Upper lobe of right lung (tissue), 1 donor: ENCODE measurements at places on chromosomes 2 and 18. TPM values are rescaled to one million over a fixed set of nuclear protein-coding genes. Genes with fewer than 3 reads are reported as not detected.
A peak's percentile ranks its signal among the peaks of the same experiment; 100 is the strongest.

REG3A gene
- total RNA-seq, result not detected

DNA sequence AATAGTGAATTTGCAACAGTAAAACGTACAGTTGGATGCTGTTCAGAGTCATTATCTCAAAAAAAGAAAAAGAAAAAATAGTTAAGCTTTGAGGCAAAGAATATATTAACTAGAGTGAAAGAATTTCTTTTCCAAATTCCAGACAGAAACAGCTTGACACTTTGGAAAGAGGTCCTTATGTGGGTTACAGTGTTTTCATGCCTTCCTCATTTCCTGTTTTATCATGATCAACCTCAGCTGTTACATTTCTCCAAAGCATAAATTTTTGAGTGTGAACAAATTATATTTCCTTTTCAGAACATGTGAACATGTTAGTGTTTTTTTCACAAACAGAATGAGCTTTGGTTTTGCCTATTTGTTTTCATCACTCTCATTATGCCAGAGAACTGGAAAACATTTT is 13.6 kb downstream of the FRZB start:
- H3K27me3 ChIP-seq, result no peaks in the 10 kb centered on the region
- no peaks in the 10 kb centered on the region for H3K4me1 ChIP-seq
- no peak for DNase-seq
- H3K27ac ChIP-seq, result no peak overlapping the region

DNA sequence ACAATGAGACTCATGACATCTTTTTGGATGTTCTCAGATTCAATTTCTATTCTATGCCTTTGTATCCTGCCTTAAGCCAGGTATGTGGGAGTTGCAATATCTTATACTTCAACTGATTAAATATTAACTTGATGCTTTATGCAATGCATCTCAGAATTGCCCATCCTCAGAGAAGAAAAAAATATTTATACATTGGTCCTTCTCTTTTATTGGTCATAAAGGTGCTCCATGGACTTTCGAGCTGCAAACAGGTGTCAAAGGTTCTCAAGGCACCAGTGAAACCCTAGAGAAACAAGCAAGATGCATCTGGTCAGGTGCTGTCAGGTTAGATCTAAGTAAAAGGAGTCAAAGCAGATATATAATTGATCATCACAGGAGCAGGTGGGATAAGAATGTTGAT is 690.5 kb downstream of the PLCL1 start:
- no peaks in the 10 kb centered on the region for H3K27me3 ChIP-seq
- H3K27ac ChIP-seq, result no peak overlapping the region
- no peak overlapping the region for H3K4me3 ChIP-seq
- no peaks in the 10 kb centered on the region for H3K4me1 ChIP-seq

DNA sequence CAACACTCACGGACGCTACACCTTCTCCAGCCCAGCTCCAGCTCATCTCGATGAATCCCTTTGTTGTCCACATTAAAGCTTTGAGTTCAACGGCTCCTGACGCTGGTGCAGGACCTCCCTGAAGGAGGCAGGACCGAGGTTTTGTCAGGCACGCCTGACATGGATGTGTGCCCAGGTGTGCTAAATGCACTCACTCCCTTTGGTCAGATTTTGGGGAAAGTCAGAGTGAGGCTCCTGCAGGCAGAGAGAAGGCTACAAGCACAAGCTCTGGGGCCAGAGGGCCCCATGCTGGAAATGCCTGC is 78.6 kb downstream of the NDUFA10 start:
- no peaks in the 10 kb centered on the region for H3K4me1 ChIP-seq
- DNase-seq, result peak; percentile 21
- no peak overlapping the region for H3K27ac ChIP-seq
- no peak overlapping the region for H3K4me3 ChIP-seq
- H3K36me3 ChIP-seq, result no peaks in the 10 kb centered on the region

DNA sequence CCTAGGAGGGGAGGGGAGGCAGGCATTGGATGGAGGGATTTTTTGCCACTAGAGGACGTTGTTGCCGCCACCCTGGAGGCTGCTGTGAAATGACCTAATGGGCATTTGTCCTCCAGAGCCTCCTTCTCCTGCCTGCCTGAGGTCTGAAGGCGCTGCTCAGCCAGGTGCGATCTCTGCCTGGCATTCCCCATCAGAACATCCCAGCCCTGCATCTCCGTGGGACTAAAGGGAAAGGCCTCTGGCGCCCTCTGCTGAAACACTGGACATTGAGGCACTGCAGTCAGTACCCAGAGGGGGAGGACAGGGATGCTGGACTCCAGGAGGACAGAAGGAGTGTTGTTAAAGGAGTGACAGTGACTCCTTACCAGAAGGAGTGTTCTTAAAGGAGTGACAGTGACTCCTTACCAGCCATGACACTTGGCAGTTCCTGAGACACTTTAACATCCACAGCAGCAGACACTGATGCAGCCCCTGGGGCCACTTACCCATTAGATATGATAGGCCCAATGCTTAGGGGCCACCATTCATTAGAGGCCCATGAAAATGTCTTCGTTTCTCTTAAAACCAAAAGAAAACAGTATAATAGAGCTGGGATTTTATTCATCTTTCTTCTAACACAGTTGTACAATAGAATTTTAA is 17.0 kb downstream of the THNSL2 start:
- H3K36me3 ChIP-seq, result peaks cover 13% of the 10 kb centered on the region
- H3K4me3 ChIP-seq, result no peak overlapping the region
- H3K4me1 ChIP-seq, result no peaks in the 10 kb centered on the region
- H3K27ac ChIP-seq, result no peak overlapping the region
- H3K27me3 ChIP-seq, result no peaks in the 10 kb centered on the region

SP140 gene
- 12.7 TPM for total RNA-seq

DNA sequence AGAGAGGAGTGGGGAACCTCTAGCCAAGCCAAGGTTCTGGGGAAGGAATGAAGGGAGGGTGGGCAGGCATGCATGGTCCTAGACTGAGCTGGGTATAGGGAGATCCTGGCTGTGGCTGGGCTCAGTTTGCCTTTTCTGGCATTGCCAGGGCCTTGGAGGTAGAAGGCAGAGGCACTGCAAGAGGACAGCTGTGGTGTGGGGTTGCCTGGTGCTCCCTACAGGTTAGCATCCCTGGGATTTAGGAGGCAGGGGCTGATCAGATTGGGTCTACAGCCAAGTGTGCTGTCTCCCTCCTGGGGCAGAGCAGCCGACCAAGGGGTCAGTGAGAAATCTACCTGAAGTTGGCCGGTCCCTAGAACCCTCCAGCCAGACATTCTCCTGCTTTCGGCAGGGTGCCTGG is 15.9 kb downstream of the ABCG8 start:
- no peak for DNase-seq
- no peaks in the 10 kb centered on the region for H3K27me3 ChIP-seq
- no peaks in the 10 kb centered on the region for H3K4me1 ChIP-seq
- H3K4me3 ChIP-seq, result no peak overlapping the region
- H3K27ac ChIP-seq, result no peak overlapping the region

DNA sequence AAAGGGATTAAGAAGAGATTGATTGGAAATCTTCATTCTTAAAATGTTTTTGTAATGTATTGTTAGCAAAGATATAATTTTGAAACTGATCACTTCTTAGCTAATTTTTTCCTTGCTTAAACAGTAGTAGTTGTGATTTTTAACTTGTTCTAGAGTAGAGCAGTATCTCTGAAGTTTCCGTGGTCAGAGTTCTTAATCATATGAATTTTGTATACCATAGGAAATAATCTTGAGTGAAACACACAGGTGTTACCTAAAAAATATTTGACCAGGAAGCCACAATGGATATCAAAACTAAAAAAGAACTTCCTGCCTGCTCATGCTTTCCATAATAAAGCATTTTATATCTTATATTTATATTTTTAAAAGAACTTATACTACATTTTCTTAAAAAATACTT is 907.1 kb downstream of the ERBB4 start:
- H3K4me1 ChIP-seq, result no peaks in the 10 kb centered on the region
- no peaks in the 10 kb centered on the region for H3K36me3 ChIP-seq
- H3K27me3 ChIP-seq, result no peaks in the 10 kb centered on the region
- H3K27ac ChIP-seq, result no peak overlapping the region
- H3K4me3 ChIP-seq, result no peak overlapping the region

DNA sequence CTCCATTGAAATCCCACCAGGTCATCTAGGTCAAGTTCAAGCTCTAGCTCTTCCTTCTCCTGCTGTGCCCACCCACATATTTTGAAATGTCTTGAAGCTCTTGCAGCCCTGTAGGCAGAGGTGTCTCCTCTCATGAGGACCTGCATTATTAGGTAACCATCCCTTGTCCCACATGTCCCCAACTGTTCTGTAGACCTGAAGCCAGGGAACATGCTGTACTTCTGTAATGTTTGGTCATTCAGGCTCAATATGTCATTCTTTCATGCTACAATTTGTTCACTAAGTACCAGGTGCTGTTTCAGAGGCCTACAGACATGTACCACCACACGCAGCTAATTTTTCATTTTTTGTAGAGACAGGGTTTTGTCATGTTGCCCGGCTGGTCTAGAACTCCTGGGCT is 22.2 kb downstream of the SLC3A1 start:
- H3K27ac ChIP-seq, result no peak overlapping the region
- H3K27me3 ChIP-seq, result no peaks in the 10 kb centered on the region
- H3K4me1 ChIP-seq, result peaks cover 3% of the 10 kb centered on the region
- H3K4me3 ChIP-seq, result no peak overlapping the region

GRCh38 chr2:216429428-216429827 is 17.1 kb downstream of the SMARCAL1 start:
- DNase-seq, result no peak
- peaks cover 81% of the 10 kb centered on the region for H3K36me3 ChIP-seq
- no peaks in the 10 kb centered on the region for H3K27me3 ChIP-seq
- no peak overlapping the region for H3K4me3 ChIP-seq
- H3K27ac ChIP-seq, result no peak overlapping the region

NT5C1B gene
- total RNA-seq, result not detected

- peak; percentile 23 for DNase-seq
- no peak overlapping the region for H3K4me3 ChIP-seq
- H3K27ac ChIP-seq, result no peak overlapping the region
- H3K36me3 ChIP-seq, result no peaks in the 10 kb centered on the region
Measured at GRCh38 chr2:128568106-128568505, 249.4 kb upstream of the HS6ST1 start.

DSG1 gene
- not detected for total RNA-seq

GRCh38 chr18:59502274-59503175 is 143.5 kb upstream of the LMAN1 start:
- no peak for DNase-seq
- no peak overlapping the region for H3K4me3 ChIP-seq
- no peaks in the 10 kb centered on the region for H3K4me1 ChIP-seq
- H3K36me3 ChIP-seq, result no peaks in the 10 kb centered on the region
- H3K27ac ChIP-seq, result peak overlapping the region; percentile 74
- no peaks in the 10 kb centered on the region for H3K27me3 ChIP-seq

GRCh38 chr2:88066543-88066942 is 1.1 kb upstream of the SMYD1 start:
- H3K4me3 ChIP-seq, result no peak overlapping the region

DNA sequence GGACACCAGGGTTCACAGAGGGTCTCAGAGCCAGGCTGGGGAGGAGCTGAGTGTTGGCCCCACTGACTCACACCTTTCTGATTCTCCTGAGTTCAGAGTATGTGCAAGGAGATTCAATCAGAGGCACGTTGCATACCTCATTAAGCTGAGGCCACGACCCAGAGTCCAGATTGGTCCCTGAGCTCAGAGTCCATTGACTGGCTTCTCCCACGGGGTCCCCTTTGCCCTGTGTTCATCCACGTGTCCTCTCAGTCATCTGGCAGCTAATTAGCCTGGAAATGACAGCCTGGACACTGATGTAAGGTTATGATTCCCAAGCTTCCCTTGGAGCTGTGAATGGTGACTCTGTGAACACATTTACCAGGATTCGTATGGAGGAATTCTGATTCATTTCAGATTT is 267.2 kb downstream of the SH3BP4 start:
- no peaks in the 10 kb centered on the region for H3K27me3 ChIP-seq
- H3K36me3 ChIP-seq, result no peaks in the 10 kb centered on the region
- H3K4me3 ChIP-seq, result no peak overlapping the region
- no peak for DNase-seq

EHBP1 gene
- total RNA-seq, result 46.7 TPM

RSAD2 gene
- total RNA-seq, result 25.7 TPM

GRCh38 chr2:109434351-109434750 is 179.4 kb downstream of the SEPTIN10 start:
- no peak overlapping the region for H3K27ac ChIP-seq
- no peaks in the 10 kb centered on the region for H3K27me3 ChIP-seq
- H3K36me3 ChIP-seq, result no peaks in the 10 kb centered on the region
- DNase-seq, result peak; percentile 43
- H3K4me3 ChIP-seq, result no peak overlapping the region

FOXD4L1 gene
- 0.78 TPM for total RNA-seq

SPP2 gene
- not detected for total RNA-seq

ADD2 gene
- total RNA-seq, result 1.4 TPM

DNA sequence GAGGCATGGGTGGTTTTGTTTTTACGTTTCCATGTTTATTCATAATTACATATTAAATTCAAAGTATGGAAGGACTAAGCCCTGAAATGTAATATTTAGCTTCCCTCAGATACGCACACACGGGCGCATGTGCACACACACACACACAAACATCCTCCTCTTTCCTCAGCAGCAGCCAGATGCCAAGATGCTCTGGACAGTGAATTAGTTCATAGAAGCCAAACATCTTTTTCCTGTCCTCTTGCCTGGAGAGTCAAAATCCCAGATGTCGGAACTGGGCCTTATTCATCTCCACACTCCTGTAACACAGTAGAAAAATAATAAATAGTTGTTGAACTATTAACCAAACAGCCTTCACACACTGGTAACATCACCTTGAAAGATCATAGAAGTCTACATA is 273.1 kb downstream of the SP3 start:
- H3K4me1 ChIP-seq, result no peaks in the 10 kb centered on the region
- H3K27me3 ChIP-seq, result no peaks in the 10 kb centered on the region
- H3K36me3 ChIP-seq, result no peaks in the 10 kb centered on the region
- H3K27ac ChIP-seq, result no peak overlapping the region

GRCh38 chr2:29425866-29426265 is 310.7 kb downstream of the CLIP4 start:
- DNase-seq, result no peak
- H3K27ac ChIP-seq, result no peak overlapping the region
- no peaks in the 10 kb centered on the region for H3K27me3 ChIP-seq
- H3K4me3 ChIP-seq, result no peak overlapping the region
- H3K4me1 ChIP-seq, result no peaks in the 10 kb centered on the region

KCNG2 gene
- total RNA-seq, result 0.46 TPM
